Activated T-helper 1 cell treated with anti-CD3 and anti-CD28 coated beads, Interleukin-12 subunit alpha, Interleukin-12 subunit beta, Interleukin-2, Interleukin-4 antibody, amounts not matched to agents 30 ng/mL and 10 ng/mL and 1 ng/mL, durations not matched to agents 14 hours and 24 hours and 36 hours (primary cell): ENCODE measurements at places on chromosomes 5 and 9. TPM values are rescaled to one million over a fixed set of nuclear protein-coding genes. Genes with fewer than 3 reads are reported as not detected.

GRCh38 chr5:160293901-160294561 is 18.3 kb downstream of the CCNJL start:
- DNase-seq = no peak
- no peak overlapping the region for H3K4me3 ChIP-seq
- peaks cover 3% of the 10 kb centered on the region for H3K27me3 ChIP-seq
- H3K27ac ChIP-seq = no peak overlapping the region
- H3K36me3 ChIP-seq = no peaks in the 10 kb centered on the region
- H3K4me1 ChIP-seq = no peaks in the 10 kb centered on the region

GRCh38 chr9:115439641-115440040 is 321.7 kb upstream of the TNC start:
- no peak overlapping the region for H3K4me3 ChIP-seq
- H3K36me3 ChIP-seq = no peaks in the 10 kb centered on the region
- DNase-seq = no peak

DNA sequence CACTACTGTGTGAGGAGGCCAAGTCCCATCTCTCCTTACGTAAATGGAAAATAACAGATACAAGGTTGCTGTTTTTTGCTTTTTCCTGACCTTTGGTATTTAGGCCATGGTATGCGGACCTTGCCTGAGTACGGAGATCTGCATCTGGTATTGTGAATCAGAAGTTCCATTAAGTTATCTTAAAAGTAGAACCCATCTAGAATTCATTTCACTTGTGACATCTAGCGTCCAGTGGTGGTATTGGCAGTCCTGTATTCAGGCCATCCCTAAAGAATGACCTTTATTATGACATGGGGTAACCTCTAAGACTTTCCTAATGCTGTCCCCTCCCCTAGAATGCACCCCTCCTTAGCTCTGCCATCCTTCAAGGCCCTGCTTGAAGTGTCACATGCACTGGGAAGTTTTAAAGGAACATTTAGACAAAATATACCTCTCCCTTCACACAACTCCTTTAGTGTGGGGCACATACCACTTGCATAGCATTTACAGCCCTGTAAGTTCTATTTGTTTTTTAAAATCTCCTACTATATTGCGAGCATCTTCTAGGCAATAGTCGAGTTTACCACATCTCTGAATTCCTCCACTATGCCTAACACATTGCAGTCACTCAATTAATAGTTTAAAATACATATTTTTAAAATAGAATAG is 1.9 kb upstream of the SPDL1 start:
- H3K27ac ChIP-seq = peak overlapping the region; percentile 10
- H3K4me3 ChIP-seq = no peak overlapping the region
- DNase-seq = peak; percentile 31
- peaks cover 5% of the 10 kb centered on the region for H3K36me3 ChIP-seq
- peaks cover 16% of the 10 kb centered on the region for H3K27me3 ChIP-seq
- peaks cover 33% of the 10 kb centered on the region for H3K4me1 ChIP-seq

DNA sequence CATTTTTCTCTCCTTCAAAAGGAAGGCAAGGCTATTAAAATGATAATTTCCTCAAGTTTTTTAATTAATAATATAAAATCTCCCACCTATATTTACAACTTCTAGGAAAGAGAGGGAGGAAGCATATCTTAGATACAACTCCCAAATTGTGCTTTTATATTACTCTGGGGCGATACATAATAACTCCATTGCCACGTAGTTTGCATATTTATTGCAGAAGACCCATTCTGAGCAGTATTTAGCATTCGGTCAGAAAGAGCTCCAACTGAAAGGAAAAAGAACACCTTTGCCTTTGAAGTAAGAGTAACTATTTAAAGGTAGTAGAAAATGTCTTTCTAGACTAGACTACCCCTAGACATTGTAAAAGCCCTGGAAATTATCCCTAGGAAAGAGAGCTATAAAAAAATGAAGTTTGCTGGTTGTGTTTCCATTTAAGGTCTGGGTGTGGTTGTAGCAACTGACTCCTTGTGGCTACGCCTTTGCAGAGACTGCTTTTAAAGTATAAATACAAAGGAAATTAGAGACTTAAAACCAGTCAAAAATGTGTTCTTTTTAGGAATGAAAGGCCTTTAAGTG is 566.1 kb downstream of the ZNF608 start:
- H3K27me3 ChIP-seq = no peaks in the 10 kb centered on the region
- H3K27ac ChIP-seq = no peak overlapping the region
- DNase-seq = no peak
- no peak overlapping the region for H3K4me3 ChIP-seq

GRCh38 chr9:118457171-118458000 is 753.2 kb downstream of the TLR4 start:
- H3K27ac ChIP-seq = no peak overlapping the region
- no peak overlapping the region for H3K4me3 ChIP-seq
- no peaks in the 10 kb centered on the region for H3K27me3 ChIP-seq

The KIF4B gene
- 0.05 TPM in 2 replicates for total RNA-seq

The EFNA5 gene
- not detected in 2 replicates for total RNA-seq

DNA sequence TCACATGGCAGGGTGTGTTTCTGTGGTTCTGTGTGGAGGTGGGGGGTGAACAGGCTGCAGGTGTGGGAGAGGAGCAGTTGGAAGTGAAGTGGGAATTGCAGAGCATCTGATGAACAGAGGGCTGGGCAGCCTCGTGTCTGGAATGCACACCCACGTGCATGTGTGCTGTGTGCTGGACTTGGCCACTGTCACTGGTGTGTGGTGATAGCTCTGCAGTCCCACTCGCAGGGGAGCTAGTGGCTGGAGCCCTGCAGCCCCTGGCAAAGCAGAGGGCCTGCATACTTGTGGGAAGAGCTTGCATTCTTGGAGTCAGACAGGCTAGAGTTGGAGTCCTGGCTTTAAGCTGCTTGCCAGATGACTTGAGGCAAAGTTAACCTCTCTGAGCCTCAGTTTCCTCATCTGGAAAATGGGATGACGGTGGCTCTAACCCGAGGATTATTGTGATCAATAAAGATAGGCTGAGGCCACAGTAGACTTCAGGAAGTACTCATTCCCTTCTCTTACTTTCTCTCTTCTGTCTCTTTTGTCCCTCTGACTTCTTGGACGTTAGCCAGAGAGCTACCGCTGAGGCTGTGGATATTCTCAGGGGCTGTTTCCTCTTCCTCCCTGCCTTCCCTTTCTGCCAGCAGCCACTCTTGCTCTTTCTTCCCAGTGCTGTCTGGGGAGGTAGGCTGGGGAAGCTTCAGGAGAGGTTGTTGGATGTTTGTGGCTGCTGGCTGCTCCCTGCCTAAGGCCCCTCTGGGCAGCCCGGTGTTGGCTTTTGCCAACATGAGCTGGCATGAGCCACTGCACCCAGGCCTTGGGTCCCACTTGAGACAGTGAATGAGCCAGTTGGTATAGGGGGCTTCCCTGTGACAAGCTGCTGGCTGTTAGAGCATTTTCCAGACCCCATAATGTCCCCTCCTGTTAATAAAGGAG is 18.3 kb downstream of the PSAT1 start:
- H3K4me1 ChIP-seq = no peaks in the 10 kb centered on the region
- H3K36me3 ChIP-seq = peaks cover 55% of the 10 kb centered on the region
- no peak overlapping the region for H3K27ac ChIP-seq
- no peaks in the 10 kb centered on the region for H3K27me3 ChIP-seq
- no peak overlapping the region for H3K4me3 ChIP-seq

The TXNDC8 gene
- not detected in 2 replicates for total RNA-seq

DNA sequence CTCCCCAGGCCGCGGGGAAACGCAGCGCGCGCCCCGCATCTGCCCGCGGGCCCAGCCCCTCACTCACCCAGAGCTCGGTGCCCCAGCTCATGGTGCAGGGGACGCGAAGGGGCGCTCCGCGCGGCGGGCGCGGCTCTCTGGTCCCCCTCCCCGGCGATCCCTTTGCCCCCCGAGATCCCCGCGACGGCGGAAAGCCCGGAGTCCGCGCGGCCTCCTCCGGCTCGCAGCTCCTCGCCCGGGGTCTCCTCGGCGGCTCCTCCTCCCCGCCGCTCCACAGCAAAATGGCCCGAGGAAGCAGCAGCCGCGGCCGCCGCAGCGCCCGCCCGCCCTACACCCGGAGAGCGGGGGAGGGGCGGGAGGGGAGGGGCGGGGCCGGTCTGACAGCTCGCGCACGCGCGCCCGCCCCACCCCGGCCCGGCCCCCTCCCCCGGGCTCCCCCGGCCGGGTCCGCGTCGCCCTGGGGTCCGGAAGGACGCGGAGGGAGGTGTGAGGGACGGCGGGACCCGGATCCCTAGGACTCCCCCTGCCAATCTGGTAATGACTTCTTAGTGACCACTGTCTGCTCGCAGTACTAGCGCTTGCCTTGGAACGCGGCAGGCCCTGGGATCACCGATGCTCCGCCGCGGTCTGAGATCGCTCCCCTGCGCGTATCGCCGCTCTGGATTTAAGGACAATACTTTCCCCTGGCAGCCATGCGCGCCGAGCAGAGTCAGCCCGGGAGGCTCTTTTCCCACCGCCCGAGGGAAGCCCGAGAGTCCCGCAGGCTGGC is at the start of gene FNBP1:
TSS of gene FNBP1 (minus strand) at position 305 of the 769 bp plus-strand sequence. CDS start at position 91, 214 bp downstream.
- DNase-seq = peak; percentile 78
- peak within 1 kb of the TSS; percentile 99 for H3K27ac ChIP-seq
- H3K36me3 ChIP-seq = peaks cover 15% of the 10 kb centered on the region
- H3K4me1 ChIP-seq = peaks cover 55% of the 10 kb centered on the region

DNA sequence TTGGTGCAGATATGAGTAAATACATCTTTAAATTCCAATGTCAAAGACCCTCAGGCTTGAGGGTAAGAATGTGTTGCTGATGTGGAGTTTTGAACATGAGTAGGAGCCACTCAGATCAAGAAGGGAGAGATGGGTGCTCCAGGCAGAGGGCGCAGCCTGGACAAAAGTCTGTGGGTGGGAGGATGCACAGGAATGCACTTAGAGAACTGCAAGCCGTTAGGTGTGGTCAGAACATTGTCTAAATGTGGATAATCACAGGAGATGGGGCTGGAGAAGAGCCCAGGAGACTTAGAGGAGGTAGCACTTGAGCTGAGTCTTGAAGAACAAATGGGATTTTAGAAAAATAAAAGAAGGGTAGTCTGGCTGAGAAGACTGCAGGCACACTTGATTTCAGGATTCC is 255.5 kb downstream of the PAPPA start:
- no peaks in the 10 kb centered on the region for H3K27me3 ChIP-seq
- no peaks in the 10 kb centered on the region for H3K36me3 ChIP-seq
- no peak for DNase-seq

DNA sequence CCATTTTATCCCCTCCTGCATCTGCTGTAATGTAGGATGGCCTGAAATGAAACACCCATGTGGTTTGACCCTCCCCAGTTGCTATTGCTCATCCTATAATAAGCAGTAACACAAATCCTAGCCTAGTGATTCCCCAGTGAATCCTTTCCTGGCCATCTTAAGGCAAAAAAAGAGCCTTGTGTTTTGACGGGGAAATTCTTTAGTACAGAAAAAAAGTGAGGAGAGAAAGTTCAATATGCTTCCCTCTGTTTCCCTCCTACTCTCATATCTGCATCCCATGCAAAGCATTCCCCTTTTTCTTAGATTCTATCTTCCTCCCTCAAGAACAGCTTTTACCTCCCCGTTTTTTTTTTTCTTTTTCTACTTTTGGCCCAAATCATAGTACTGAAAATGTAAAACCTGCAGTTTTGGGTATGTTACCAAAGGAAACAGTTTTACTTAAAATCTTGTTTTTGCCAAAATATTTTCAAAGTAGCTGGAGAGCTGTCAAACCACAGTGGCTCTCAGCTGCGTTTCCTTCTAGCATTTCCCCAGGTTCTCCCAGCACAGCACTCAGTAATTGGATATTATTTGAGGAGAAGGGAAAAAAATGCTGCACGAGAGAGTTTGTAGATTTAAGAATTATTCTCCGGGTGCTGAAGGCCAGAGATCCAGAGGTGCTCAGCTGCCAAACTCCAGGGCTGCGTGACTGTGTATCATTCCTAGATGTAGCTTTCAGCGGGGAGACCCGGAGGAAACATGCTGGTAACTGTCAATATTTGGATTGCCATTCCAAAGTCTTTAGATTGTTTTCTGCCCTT is 321.4 kb downstream of the NPR3 start:
- no peak overlapping the region for H3K4me3 ChIP-seq
- DNase-seq = no peak
- no peak overlapping the region for H3K27ac ChIP-seq
- H3K36me3 ChIP-seq = no peaks in the 10 kb centered on the region
- no peaks in the 10 kb centered on the region for H3K27me3 ChIP-seq

The SMIM32 gene
- total RNA-seq = not detected in 2 replicates

GRCh38 chr9:88891040-88891439 is 100.2 kb upstream of the S1PR3 start:
- H3K27ac ChIP-seq = no peak overlapping the region
- H3K4me3 ChIP-seq = no peak overlapping the region
- no peak for DNase-seq
- H3K4me1 ChIP-seq = no peaks in the 10 kb centered on the region
- peaks cover 2% of the 10 kb centered on the region for H3K27me3 ChIP-seq
- no peaks in the 10 kb centered on the region for H3K36me3 ChIP-seq

The SH3PXD2B gene
- total RNA-seq = 0.26 and 0.32 TPM in 2 replicates

GRCh38 chr9:107626118-107626517 is 136.5 kb upstream of the KLF4 start:
- H3K4me1 ChIP-seq = no peaks in the 10 kb centered on the region
- H3K4me3 ChIP-seq = no peak overlapping the region
- H3K36me3 ChIP-seq = no peaks in the 10 kb centered on the region

The RETREG1 gene
- 22.4 and 22.5 TPM in 2 replicates for total RNA-seq

DNA sequence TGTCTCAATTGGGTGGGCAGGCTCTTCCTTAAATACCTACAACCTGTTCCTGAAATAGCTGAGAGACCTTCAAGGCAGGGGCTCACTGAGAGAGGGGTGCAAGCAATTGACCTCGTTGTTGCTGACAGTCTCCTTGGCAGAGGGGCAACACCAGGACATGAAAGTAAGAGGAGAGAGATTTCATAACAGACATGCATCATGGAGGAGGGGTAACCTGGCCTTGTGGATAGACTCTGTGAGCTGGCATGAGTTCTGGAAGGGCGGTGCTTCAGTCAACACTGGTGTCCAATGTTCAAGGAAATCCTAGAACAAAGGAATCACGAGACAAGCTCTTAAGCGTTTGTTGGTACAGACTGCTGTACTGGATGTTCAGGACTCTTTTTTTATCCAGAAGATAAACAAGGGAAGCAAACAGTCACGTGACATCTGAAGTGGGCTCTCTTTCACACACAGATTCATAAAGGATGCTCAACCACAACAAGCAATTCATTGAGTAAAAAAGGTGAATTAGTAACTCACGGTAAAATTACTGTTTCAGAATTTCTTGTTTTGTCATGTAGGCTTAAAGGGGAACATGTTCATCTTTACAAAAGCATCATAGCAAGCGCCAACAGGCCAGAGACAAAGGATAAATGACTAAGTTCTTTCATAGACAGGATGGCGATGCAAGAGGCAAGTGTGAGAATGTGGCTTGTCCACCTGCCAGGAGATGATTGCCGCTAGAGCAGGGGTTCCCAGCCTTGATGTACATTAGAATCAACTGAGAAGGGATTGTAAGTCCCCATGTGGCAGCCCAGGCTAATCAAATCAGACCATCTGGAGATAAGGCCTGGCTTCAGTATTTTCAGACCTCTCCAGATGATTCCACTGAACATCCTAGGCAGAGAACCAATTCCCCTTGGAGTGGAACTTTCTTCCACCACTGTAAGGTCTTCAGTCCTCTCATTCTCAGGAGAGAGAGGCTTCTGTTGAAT is 20.7 kb downstream of the ANKRA2 start:
- H3K4me3 ChIP-seq = no peak overlapping the region
- no peak for DNase-seq

The SMC2 gene
- 51.9 and 52.5 TPM in 2 replicates for total RNA-seq
